ENCODE measurements at places on chromosomes 7 and 10.

DNA sequence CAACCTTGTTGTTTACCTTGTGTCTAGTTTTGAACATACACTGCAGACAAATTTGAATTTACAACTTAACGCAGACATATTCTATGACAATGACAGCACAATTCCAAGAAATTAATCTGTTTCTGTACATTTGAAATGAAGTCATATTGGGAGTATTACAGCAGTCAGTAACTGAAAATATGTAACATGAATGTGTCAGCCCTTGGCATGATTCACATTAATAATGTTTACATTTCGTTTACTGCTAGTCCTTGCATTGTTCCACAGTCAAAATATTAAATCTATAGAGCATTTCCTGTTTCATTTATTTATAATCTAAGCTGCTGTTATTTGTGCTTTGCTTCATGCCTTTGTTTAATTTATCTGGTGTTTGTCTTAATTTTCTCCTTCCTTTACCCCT is 80.4 kb downstream of the NOC3L start:
- no peak for DNase-seq

DNA sequence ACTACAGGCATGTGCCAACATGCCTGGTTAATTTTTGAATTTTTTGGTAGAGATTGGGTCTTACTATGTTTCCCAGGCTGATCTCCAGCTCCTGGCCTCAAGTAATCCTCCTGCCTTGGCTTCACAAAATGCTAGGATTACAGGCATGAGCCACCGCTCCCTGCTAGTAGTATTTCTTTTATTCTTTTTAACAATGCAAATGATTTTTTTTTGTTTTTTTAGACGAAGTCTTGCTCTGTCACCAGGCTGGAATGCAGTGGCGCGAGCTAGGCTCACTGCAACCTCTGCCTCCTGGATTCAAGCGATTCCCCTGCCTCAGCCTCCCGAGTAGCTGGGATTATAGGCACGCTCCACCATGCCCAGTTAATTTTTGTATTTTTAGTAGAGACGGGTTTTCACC is 58.1 kb downstream of the SVIL start:
- DNase-seq = no peak

DNA sequence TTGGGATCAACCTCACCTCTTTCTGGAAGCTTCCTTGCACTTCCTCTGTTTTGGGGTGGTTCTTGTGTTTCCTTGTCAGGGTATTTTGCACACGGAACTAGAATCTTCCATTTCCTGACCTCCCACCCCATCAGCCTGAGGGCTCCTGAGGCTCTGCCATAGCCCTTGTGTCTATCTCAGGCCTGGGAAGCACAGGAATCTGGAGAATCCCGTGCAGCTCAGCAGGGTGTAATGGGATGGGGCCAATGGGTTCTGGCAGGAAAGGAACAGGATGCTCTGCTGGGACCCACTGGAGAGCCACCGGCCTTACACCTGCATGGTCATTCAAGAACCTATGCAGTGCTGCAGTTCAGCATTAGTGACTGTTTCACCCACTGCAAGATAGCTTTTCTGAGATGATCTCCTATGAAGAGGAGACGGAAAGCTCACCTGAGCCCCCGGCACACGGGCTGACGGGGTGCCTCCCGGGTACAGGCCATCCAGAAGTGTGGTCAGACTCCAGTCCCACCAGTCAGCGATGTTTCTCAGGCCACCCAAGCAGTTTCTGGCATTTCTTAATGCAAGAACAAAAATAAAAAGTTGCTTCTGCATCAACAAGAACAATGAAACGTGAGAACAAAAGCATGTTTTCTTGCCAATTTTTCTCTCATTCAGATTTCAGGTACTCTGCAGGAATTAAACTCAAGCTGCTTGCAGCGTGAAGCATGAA is 133.2 kb downstream of the PKD1L1 start:
- DNase-seq = no peak

DNA sequence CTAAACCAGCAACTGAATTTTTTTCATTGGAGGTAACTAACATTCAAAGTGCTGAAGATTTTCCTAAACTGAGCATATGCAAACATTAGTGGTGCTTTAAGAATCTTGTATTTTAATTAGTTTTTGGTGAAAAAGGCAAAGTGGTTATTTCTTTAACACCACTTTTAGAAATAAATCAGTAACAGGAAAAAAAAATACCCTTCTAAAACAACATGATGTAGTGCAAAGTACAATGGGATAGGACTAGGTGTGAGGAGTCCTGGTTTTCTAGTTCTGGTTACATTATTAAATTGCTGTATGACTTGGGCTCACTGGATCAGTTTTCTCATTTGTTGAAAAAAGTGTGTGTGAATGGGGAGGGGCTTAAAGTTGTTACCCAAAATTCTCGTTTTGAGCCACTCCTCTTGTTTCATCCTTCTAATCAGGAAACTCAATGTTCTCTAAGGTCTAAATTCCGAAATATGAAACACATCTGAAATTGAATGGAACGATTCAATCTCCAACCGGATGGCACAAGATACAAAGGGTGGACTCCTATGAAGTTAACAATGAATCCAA is 1.8 kb downstream of the WASL start:
- DNase-seq = no peak

DNA sequence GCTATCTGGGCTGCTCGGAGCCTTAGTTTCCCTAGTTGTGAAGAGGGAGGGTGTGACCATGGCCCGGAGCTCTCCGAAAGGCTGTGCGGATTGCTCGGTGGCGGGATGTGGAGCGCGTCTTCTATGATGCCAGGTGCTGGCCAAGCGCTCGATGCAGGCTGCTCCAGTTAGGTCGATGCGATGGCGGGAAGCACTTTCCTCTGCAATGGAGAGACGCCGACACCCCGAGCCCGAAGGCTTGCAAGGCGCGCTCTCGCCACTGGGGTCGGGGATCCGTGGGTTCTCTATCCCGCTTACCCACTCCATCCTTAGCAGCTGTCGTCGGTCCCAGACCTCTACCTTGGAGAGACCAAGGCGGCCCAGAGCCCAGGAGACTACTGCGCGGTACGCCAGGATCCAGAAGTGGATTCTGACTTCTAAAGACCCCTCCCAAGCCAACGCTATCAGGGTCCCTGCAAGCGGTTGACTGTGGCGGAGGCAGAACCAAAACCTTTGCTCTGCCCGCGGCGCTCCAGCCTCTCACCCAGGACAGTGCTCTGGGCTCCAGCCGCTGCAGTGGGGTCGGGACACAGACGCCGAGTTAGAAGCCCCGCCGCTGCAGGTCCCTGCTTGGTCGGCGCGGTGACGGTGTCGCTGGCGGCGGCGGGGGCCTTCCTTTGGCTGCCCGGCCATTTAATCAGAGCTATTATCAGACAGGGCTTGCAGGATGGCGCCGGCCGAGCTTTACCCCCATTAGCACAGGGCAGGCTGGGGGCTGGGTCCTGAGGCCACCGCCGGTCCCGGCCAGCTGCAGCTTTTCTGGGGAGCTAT is 7.8 kb upstream of the TBX20 start:
- DNase-seq = no peak

- DNase-seq = no peak
Observed at GRCh38 chr7:28163949-28164348, 16.6 kb downstream of the JAZF1 start.

DNA sequence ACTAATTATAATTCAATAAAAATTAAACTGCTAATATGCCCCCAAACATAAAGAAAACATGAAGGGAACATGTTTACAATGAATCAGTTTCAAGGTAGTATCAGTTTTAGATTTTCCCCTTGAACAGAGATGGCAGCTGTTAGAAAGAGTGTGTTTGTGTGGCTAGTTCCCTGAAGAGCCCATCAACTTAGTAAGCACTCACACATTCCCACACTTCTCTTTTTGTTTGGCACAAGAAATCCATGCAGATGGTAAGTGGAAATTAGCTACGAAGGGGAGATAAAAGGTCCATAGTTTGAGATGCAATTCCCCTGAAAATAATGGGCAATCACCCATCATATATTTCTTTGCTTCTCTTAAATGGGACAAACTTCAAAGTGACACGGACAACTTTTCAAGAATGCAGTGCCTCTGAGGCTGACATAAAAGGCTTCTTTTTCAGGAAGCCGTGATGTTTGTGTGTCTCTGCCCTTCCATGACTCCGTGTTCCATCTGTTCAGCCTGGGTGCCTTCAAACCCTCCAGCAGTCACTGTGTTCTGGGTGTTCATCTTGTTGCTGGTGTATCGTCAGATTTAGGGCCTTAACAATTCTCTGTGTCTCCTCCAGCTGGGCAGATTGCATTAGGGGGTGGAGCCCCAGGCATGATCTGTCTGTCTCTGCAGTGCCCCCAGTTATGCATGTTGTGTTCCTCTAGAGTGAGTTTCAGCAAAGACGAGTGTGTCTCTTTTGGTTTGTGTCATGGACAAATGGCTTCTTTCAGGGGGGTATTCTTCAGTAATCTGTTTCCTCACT is 259.5 kb upstream of the NPY start:
- no peak for DNase-seq

- DNase-seq = no peak
Observed at GRCh38 chr10:28744069-28744768, 66.9 kb downstream of the BAMBI start.

- DNase-seq = no peak
Observed at GRCh38 chr10:11521860-11522259, 89.6 kb downstream of the USP6NL start.

DNA sequence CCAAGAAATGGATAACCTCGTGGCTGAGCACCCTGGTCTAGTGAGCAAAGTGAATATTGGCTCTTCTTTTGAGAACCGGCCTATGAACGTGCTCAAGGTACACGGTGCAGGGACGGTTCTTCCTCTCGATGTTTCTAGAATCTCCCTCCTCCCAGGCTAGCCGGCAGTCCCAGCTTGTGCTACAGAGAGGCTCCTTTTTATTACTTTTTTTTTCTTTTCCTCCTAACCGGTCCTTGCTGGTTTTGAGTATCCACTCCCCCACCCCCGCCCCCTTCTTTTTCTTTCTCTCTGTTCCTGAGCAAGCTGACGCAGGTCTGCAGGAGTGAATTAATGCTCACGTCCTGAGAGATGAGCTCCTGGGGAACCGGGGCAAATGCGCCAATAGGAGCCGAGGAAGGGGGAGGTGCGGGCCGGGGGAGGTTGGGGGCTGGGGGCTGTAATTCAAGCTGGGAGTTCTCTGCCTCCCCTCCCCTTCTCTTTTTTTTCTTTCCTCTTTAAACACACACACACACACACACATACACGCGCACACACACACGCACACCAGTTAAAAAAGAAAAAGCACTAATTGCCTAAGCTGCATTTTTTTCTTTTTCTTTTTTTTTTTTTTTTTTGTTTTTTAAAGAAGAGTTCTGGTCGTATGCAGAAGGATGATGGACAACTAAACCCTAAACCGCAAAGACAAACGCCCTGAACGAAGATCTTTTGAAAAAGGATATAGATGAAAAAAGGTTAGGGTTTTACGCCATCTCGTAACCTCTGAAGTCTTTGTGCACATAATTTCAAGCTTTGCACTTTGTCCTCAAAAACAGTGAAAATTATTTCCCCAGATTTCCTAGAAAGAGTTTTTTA is 6.6 kb downstream of the CPA2 start:
- DNase-seq = no peak

GRCh38 chr7:144747936-144748335 is 87.9 kb downstream of the TPK1 start:
- no peak for DNase-seq

DNA sequence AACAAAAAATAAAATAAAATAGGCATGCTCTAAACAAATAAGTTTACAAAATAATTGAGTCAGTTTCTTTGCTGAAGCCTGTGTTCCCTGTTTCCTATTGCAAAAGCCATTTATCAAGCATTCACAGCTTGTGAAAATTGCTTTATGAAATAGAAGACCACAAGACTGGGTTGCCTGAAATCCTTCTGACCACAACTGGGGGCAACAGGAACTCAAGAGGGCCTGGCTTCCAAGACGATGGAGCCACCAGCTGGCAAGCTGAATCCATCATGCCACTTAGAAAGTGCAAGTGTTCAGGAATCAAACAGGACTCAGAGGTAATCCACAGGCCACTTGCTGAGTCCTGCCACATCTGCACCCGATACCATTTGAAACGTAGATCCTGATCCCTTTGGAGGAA is 752 bp upstream of the ABCA13 start:
- no peak for DNase-seq

GRCh38 chr7:41333511-41333910 is 369.4 kb downstream of the INHBA start:
- DNase-seq = no peak

- peak; percentile 36 for DNase-seq
Observed at GRCh38 chr10:22022257-22023032, 18.9 kb upstream of the DNAJC1 start.

DNA sequence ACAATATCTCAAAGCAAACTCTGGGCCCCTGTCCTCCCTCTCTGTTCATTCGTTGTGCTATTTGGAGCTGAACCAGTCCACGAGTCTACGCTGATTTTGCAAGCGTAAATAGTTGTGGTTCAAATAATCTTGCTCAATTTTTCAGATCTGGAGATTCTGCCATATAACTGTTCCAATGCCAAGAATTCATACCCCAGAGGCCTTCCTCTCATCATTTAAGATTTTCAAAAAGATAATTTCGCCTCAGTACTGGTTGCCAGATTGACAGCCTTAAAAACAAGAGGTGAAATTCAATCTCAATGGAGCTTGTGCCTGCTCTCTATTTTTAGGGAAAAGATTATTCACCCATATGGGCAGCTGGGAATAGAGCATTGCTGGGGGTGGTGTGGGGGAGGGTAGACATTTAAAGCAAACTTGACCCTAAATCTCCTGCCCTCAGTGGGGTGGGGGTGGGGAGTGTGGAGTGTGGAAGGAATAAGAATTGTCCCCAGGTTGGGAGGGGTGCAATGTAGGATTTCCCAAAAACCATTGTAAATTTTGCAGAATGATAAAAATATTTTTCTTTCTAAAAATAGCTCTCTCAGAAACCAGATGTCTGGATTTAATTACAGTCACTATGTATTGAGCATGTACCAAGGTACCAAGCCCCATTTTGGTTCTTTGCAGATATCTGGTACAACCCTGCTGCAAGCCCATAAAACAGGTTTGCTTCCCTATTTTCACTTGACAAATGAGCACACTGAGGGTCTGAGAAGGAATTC is 104.7 kb upstream of the EEPD1 start:
- DNase-seq = no peak

DNA sequence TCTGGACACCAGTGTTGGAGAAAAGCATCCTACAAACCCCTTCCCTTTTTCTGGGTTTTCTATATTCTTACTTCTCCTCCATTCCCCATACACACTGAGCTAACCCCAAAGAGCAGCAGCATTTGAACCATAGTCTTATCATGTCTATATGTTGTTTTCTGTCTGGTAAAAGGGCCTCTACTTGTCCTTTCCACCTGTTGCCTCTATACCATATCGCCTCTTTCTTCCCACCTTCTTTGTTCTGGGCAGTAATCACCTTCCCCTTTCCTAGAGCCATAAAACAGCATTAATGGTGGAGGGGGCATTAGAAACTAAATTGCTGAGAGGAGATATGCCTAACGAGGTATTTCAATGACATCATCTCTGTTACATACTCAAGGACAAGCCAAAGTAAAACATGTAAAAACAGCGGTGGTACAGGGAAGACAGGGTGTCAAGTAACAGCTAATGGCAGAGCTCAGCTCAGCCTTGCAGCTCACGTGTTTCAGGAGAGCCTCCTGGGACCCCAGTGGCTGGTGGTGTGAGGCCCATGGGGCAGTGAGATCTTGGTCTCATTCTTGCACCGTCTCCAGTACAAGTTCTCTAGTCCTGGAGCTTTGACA is 20.6 kb downstream of the NPY start:
- DNase-seq = no peak
